ENCODE measurements at places on chromosomes 4 and X.

GRCh38 chrX:5458300-5458842 lies 770.3 kb downstream of the NLGN4X start:
- no peak for DNase-seq

GRCh38 chr4:87101543-87102199 lies 118.7 kb downstream of the KLHL8 start:
- no peak for DNase-seq

DNA sequence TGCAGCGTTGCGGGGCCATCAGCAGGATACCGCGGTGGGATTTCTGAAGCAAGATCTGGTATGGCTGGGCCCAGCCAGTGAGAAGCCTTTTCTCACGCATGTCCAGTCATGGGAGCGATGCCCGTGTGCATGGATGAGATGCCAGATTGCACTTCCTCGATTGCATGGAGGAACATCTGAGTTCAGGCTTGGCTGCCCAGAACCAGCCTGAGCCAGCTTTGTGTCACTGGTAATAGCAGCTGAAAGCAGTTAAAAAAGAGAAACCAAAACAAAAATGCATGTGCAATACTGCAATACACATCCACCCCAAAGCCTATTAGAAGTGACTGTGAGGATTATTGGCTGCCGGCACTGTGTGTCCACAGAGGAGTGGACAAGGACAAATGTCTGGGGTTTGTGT lies 59.3 kb downstream of the PSAPL1 start:
- no peak for DNase-seq

- DNase-seq, result no peak
Observed at GRCh38 chrX:78104447-78105176, 564 bp downstream of the PGK1 start.

- DNase-seq, result no peak
Observed at GRCh38 chr4:174581901-174582300, 59.6 kb upstream of the HPGD start.

DNA sequence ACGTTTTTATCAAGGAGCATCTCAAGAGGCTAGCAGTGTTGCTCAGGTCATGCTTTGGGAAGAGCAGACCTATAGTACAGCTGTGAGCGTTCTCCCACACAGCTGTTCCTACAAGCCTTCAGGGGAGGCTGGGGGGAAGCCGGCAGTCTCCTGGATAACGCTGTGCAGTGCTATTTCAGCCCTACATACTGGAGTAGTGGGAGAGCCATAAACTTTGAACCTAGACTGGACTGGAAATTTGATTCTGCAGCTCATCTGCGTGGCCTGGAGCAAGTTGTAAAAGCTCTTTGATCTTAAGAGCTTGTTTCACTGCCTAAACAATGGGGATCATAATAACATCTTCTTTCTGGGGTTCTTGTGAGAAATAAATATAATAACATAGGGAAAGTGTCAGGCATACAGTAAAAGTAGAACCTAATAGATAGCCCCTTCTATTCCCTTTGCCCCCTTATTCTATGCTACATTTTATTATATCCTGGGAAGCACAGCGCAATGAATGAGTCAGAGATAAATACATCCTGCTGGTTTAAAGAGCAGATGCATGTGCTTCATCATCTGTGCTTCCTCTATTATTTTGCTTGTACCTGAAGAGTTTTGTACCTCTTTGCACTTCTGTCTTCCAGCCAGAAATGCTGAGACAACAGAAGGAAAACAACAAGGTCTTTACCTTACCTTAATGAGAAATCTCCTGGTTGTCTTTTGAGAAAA lies 14.7 kb upstream of the AMBN start:
- no peak for DNase-seq

GRCh38 chr4:188554413-188554812 lies 415.2 kb downstream of the TRIML1 start:
- no peak for DNase-seq

DNA sequence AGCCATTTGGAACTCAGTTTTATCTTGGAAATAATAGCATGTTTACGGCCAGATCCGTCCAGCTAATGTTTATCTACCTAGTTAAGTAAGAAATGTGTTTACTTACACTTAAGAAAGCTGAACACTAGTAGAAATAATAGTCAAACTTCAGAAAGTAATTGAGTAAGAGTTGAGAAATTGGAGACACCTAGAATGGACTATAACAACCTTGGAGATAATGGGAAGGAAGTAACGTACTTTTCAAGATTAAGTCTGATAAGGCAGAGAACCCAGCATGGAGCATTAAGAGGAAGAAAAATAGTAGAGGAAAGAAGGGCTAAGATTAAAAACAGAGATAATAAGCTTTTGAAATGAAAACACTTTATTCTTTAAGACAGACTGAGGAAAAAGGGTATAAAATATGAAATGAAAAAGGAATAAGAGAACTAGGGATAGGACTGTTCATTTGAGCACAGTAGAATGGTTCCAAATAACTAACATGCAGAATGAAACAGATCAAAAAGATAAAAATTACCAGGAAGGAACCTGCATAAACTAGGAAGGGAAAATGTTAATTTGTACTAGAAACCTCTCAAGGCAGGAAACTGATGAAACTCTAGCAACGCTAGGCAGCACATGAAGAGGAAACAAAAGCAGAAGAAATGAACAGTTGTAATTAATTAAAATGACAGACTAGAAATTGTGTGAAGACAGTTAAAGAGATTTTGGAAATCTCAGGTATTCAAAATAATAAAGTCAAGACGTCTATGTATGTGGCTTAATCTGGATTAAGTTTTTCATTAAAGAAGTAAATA lies 71.7 kb downstream of the FBXW7 start:
- no peak for DNase-seq

GRCh38 chr4:95077864-95078263 lies 320.1 kb downstream of the BMPR1B start:
- DNase-seq, result no peak
